ENCODE measurements at places on chromosomes 2 and 18. TPM values are rescaled to one million over a fixed set of nuclear protein-coding genes. Genes with fewer than 3 reads are reported as not detected.

The FSHR gene
- total RNA-seq, result not detected

The C2orf80 gene
- total RNA-seq, result not detected

The SCYGR4 gene
- total RNA-seq, result not detected

DNA sequence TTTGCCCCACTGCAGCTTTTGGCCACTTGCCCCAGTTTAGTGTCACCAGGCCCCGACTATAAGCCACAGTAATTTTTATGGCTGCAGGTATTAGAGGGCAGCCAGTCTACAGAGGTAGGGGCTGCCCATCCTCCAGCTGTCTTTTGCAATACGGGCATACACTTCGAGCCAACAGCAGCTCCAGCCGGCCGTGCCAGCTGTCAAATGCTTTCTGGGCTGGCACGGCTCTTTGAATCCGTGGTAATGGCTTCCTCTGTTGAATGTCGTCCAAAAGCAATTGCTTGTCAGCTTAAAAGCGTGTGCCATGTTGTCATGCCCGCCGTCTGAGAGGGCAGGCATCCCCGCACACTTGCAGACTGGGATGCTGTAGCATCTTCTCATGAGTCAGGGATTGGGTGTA, 41.3 kb downstream of the BCL2L11 start:
- H3K36me3 ChIP-seq, result peaks cover 4% of the 10 kb centered on the region
- no peak for DNase-seq
- no peak overlapping the region for H3K27ac ChIP-seq
- H3K4me1 ChIP-seq, result peaks cover 45% of the 10 kb centered on the region

DNA sequence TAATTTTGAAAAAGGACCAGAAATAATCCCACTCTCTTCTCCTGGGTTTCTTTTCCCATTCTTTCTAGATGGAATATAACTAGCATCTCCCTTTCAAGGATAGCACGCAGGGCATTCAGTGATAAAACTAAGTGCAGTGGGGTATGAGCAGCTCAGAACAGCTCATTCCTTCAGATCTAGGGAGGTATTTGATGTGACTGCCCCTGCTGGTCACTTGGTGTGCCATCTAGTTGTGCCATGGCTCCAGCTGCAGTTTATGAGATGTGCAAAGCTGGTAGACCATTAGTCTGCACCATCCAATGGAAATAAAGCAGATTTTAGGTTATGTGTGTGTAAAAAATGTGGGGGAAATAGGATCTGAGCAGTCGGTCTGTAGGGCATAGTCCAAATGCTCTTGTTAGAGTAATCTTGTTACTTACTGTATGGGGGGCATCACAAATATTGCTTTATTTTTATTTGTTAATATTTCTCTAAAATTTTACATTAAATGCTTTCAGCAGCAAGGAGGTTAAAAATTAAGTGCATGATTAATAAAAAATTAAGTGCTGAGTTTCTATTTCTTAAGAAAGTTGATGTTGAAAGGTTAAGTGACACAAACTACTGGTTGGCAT, 38.9 kb downstream of the CTAGE1 start:
- no peak for DNase-seq
- no peaks in the 10 kb centered on the region for H3K4me1 ChIP-seq
- no peaks in the 10 kb centered on the region for H3K36me3 ChIP-seq
- H3K27ac ChIP-seq, result no peak overlapping the region
- no peak overlapping the region for H3K4me3 ChIP-seq
- H3K27me3 ChIP-seq, result peaks cover 1% of the 10 kb centered on the region

DNA sequence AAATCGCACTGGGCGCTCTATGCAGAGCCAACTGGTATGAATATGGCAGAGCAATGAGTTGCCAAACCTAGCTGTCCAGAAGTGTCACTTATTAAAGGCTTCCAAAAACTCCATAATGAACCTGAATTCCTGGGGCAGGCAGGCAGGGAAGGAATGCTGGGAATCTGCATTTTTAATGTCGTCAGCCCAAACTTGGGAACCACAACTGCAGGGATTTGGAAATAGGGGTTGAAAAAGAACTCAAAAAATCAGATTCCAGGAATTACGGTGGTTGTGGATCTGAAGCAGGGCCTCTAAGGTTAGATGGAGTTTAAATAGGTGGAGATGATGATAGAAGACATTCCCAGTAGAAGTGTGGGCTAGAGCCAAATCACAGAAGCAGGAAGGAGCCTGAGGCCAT, 15.0 kb downstream of the NCKAP5 start:
- H3K4me1 ChIP-seq, result no peaks in the 10 kb centered on the region
- no peak for DNase-seq

DNA sequence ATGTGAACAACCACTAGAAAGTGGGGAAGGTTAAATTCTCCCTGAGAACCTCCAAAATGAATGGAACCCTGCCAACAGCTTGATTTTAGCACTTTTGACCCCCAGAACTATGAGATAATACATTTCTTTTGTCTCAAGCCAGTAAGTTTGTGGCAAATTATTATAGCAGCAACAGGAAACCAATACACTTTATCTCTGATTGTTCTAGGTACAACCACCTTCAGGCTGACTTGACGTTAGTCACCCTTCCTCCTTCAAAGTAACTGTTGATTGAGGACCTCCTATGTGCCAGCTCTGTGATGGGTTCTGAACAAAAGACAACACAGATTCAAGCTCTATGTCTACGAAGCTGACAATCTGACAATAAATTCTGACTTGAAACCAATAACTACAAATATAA, 318.9 kb downstream of the NCKAP5 start:
- no peaks in the 10 kb centered on the region for H3K27me3 ChIP-seq
- H3K36me3 ChIP-seq, result no peaks in the 10 kb centered on the region
- no peak overlapping the region for H3K27ac ChIP-seq
- H3K4me3 ChIP-seq, result no peak overlapping the region
- H3K4me1 ChIP-seq, result no peaks in the 10 kb centered on the region

DNA sequence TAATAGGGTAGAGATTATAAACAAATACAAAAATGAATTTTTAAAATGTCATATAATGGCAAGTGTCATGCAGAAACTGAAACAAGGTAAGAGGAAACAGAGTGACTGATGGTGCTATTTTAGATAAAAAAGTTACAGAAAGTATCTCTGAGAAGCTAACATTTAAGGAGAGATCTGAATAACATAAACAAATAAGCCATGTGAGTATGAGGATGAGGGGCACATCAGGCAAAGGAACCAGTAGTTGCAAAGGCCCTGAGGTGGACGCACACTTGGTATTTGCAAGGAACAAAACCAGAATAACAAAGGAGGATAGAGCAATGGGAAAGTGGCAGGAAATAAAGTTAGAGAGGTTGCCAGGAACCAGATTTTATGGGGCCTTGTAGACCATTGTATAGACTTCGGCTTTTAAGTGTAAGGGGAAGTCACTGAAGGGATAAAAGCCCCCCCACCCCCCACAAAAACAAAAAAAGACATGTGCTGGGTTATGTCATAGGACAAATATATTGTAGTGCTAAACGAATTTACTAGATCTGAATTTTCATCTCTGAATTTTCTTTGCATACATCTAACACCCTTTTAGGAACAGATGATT, 159.2 kb downstream of the DTNB start:
- H3K27me3 ChIP-seq, result no peaks in the 10 kb centered on the region
- DNase-seq, result no peak
- H3K36me3 ChIP-seq, result no peaks in the 10 kb centered on the region

- H3K4me3 ChIP-seq, result peak overlapping the region; percentile 52
- H3K4me1 ChIP-seq, result peaks cover 51% of the 10 kb centered on the region
- H3K36me3 ChIP-seq, result peaks cover 3% of the 10 kb centered on the region
- no peaks in the 10 kb centered on the region for H3K27me3 ChIP-seq
These were observed 3.2 kb downstream of the UBE2E3 start for GRCh38 chr2:180983468-180984242.

- no peak overlapping the region for H3K4me3 ChIP-seq
- peak; percentile 8 for DNase-seq
- peaks cover 2% of the 10 kb centered on the region for H3K36me3 ChIP-seq
- H3K4me1 ChIP-seq, result no peaks in the 10 kb centered on the region
These were observed 20.0 kb downstream of the AQP12B start for GRCh38 chr2:240662681-240663080.

DNA sequence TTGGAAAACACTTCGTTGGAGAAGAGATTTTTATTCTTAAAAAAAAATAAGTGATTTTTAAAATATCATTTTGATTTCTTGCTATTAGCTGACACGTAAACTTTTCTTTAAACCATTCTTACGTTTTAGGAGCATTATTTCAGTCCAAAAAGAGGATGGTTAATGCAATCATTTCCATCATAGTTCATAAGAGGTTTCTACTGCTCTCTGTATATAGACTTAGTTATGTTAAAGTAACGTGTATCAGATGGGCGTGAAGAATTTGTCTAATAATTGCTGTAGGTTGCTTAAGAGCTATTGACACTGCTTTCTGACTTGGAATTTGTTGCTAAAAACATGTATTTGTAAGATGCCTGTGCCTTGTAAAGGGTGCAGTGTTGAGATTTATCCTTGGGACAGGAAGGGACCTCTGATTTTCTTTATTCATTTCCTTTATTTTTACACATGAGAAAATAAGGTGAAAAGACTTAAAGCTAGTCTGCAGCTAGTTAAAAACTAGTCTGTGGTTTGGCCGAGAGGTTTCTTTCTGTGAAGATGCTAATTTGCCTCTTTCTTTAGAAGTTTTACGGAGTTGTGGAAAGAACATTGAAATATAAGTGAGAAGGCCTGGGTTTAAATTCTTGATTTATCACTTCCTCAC, 2.9 kb downstream of the ANKRD12 start:
- H3K4me1 ChIP-seq, result peaks cover 66% of the 10 kb centered on the region
- peak overlapping the region; percentile 49 for H3K27ac ChIP-seq
- peak overlapping the region; percentile 69 for H3K4me3 ChIP-seq
- no peak for DNase-seq
